ENCODE measurements at places on chromosomes 2 and 18.

- DNase-seq, result no peak
Observed at GRCh38 chr18:2147476-2148230, 423.7 kb downstream of the METTL4 start.

DNA sequence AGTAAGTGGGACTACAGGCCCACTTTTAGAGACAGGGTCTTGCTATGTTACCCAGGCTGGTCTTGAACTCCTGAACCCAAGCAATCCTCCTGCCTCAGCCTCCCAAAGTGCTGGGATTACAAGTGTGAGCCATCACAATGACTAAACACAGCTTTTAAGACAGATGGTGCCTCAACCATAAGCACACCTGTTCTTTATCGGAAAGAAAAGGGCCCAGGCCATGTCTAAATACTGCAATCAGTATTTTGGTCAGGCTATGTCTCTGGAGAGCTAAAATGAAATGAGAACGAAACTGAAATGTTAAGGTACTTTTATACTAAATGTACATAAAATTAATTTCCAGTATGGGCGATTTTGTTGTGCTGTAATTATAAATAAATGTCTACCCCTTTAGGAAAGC lies 69.5 kb upstream of the SPTBN1 start:
- no peak for DNase-seq

- DNase-seq, result no peak
Observed at GRCh38 chr2:138779406-138779780, 797 bp downstream of the NXPH2 start.

GRCh38 chr2:48380208-48380607 lies 149.7 kb upstream of the STON1 start:
- no peak for DNase-seq

GRCh38 chr2:3149441-3150217 lies 228.0 kb downstream of the EIPR1 start:
- DNase-seq, result no peak

GRCh38 chr2:119440873-119441272 lies 9.2 kb downstream of the TMEM37 start:
- DNase-seq, result no peak

DNA sequence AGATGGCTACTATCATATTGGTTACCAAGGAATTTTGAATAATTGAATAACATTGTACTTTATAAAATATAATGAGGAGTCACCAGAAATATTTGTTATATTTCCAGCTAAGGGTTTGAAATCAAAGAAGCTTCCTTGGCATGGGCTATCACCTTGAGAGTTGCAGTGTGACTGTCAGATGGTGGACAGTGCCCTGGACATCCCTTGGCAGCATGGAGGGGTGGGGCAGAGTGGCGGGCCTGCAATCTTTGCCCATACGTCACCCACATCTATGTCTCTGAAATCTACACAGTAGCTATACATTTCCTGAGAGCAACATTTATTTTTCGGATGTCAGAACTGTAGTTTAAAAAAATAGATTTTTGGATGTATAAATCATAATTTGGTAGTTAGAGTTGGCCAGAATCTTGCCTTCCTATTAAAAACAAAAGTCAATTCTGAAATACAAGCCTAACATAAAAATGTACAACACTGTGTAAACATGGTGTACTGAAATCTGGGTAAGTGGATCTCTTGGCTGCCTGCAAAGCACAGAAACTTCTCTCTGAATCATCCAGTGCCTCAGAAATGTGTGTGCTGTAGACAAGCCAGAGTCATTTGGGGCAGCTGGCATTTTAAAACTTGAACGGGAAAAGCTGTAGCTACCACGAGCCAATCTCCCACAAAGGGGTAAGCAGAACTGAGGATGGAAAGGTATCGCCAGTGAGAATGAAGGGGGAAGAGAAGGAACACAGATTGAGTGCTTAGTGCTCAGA lies 124.2 kb upstream of the ARHGAP28 start:
- DNase-seq, result no peak

- DNase-seq, result no peak
Observed at GRCh38 chr18:38575648-38576047, 1010.0 kb upstream of the CELF4 start.

GRCh38 chr2:239778042-239778851 lies 246.9 kb downstream of the NDUFA10 start:
- peak; percentile 46 for DNase-seq

DNA sequence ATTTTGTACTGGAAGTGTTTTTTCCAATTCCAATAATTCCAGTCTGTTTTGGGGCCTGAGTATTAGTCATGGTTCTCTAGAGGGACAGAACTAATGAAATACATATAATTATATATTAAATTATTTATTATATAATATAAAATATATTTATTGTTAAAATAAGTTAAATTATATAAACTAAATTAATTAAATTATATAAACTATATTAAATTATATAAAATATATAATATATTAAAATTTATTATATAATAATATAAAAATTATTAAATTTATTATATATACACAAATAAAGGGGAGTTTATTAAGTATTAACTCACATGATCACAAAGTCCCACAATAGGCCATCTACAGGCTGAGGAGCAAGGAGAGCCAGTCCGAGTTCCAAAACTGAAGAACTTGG lies 253.4 kb upstream of the NETO1 start:
- no peak for DNase-seq

- no peak for DNase-seq
Observed at GRCh38 chr2:169351725-169352124, 10.6 kb downstream of the LRP2 start.

DNA sequence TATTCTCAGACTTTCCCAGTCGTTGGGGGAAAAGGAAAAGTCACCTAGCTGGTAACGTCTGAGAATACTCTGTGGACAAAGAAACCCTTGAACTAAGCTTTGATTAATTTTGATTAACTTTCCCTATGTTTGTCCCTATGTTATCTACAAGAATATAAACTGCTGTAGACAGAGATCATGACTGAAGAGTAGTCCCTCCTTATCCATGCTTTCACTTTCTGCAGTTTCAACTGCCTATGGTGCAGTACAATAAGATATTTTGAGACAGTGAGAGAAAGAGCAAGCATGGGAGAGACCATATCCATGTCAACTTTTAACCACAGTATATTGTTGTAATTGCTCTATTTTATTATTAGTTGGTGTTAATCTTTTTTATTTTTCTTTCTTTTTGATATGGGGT lies 31.8 kb downstream of the TXNL1 start:
- no peak for DNase-seq

- no peak for DNase-seq
Observed at GRCh38 chr2:132813422-132813821, 143.4 kb upstream of the LYPD1 start.

DNA sequence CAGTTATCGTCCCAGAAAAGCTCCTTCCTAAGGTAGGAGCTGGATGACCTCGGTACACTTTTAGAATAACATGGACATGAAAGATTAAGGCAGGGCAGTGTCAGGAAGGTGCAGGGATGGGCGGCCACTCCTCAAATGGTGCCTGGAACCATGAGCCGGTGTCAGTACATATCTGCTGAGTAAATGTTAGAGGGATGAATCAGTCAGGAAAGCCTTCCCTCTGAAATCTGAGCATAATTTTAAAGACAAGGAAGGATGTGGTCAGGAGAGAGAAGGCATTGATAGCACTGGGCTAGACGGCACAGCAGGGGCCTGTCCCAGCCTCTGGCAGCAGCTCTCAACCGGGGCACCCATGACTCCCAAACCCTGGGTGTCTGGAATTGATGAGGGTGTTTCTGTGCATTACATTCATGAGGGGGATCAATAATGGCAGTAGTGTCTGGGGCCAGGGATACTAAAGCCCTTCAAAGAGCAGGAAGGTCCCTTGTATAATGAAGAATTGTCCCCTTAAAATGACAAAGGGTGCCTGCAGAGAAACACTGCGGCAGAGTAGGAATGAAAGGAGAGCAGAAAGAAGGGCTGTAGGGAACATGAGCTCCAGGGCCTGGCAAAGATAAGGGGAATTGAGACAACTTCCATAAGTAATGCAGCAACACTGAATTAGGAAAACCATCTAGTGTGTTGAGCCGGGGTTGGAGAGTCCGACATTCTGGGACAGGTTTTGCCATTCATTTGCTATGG lies 162.3 kb upstream of the REV1 start:
- DNase-seq, result no peak

DNA sequence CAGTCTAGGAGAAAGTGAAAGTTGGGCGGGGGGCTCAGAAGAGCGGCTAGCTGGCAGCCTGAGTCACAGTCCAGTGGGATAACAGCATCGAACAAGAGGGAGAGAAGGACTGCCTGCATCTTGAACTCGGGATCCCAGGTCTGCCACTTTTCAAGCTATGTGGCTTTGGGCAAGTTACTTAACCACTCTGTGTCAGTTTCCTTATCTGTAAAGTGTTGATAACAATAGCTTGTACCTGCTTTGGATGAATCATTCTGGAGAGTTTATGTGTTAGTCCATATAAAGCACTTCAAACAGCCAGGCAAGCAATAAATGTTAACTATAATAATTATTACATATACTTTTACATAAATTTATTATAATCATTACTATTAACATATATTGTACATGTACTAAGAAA lies 4.6 kb downstream of the DYSF start:
- no peak for DNase-seq

- no peak for DNase-seq
Observed at GRCh38 chr2:213251618-213252017, 32.6 kb upstream of the SPAG16 start.

GRCh38 chr2:231727621-231728020 lies 19.3 kb downstream of the PTMA start:
- DNase-seq, result no peak

GRCh38 chr2:27958711-27959378 lies 68.3 kb downstream of the BABAM2 start:
- no peak for DNase-seq

DNA sequence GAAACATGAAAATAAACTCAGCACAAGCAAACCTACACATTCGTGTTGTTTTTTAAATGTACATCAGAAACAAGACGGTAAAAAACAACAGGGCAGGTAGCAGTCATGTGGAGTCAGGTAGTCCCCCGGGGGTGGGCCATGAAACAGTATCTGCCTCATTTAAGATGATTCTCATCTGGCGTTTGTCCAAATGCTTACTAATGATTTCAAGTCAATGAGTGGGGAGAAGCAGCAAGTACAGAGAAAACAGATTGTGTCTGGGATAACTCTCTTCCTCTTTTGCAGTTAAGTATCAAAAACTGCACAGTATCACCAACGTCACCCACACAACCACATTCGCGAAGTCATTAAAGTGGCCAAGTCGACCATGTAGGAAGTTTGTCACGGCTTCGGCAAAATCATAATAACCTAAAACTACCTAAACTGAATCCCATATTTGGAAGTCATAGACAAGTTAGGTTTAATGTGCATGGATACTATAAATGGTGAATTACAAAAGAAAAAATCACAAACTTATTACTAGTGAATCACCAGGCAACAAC lies 1.3 kb downstream of the LAPTM4A start:
- DNase-seq, result no peak

DNA sequence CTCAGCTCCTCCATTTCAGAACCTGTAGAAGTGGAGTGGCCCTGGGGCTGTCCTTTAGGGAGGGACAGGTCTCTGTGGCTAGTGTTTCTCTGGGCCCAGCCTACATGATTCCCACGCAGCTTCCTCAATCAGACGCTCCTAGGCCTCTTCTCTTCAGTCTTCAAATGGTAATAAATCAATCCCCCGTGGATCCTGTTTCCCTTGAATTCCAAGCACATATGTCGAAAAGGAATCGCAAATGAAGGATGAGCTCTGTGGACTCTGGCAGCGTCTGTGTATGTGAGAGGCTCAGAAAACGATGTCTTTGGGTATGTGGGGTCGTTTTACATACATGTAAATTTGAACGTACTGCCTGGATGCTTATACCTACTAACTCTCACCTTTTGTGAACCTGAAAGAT lies 98.5 kb upstream of the ST8SIA3 start:
- no peak for DNase-seq

DNA sequence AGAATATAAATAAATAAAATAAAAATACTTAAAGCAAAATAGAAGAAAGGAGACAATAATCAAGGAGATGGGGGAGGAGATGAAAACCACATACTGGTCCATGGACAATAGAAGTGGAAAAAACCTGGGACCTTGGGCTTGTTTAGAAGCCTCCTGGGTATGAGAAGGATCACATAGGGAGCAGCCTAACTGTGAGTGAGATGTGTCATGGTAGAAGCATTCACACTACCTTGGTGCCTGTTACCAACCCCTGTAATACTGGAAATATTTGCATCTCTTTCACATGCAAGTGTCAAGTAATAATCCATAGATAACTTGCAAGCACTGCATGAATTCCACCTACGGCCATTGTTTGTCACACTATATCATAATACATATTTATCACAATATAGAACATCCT lies 23.2 kb upstream of the RNF103 start:
- no peak for DNase-seq

- no peak for DNase-seq
Observed at GRCh38 chr18:29871246-29871645, 1171.3 kb downstream of the DSC3 start.

GRCh38 chr2:132583666-132584360 lies 86.2 kb downstream of the LYPD1 start:
- no peak for DNase-seq

DNA sequence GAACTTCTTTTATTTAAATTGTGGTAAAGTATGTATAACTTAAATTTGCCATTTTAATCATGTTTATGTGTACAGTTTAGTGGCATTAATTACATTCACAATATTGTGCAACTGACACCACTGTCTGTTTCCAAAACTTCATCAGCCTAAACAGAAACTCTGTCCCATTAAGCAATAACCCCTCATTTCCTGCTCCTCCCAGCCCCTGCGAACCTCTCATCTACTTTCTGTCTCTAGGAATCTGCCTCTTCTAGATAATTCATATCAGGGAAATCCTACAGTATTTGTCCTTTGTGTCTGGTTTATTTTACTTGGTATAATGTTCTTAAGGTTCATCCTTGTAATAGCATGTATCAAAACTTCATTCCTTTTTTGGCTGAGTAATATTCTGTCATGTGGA lies 75.1 kb downstream of the BOLA3 start:
- no peak for DNase-seq

DNA sequence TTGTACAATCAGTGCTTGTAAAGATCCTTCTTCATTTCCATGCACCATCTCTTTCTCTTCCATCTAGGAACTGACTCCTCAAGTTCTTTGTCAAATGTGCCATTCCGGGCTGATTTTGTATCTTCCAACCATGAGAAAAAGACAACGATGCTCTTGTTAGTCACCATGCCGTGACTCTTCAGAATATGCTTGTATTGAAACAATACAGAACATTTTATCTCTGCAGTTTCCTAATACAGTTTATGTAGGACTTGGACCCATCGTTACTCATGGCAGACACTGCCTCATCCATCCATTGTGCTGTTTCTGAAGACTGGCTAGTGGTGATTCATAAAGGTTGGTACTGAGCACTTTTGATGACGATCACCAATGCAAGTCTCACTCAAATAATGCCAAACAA lies 283.2 kb downstream of the KCNS3 start:
- no peak for DNase-seq

- no peak for DNase-seq
Observed at GRCh38 chr2:24586955-24587354, 95.9 kb downstream of the NCOA1 start.

GRCh38 chr2:96408616-96409015 lies 73.0 kb downstream of the NCAPH start:
- DNase-seq, result no peak

- no peak for DNase-seq
Observed at GRCh38 chr2:150824118-150824517, 336.7 kb upstream of the RND3 start.

All from activated CD8-positive, alpha-beta memory T cell treated with anti-CD3 and anti-CD28 coated beads, Interleukin-2, amount 50 U/mL, for 48 hours (primary cell).